RPMI7951 (cell line): ENCODE measurements at places on chromosomes 7 and 10.
A peak's percentile ranks its signal among the peaks of the same experiment; 100 is the strongest.

GRCh38 chr7:5248201-5248885 lies 34.4 kb upstream of the SLC29A4 start:
- no peak for DNase-seq

GRCh38 chr7:155987681-155988235 lies 175.5 kb upstream of the SHH start:
- no peak for DNase-seq

DNA sequence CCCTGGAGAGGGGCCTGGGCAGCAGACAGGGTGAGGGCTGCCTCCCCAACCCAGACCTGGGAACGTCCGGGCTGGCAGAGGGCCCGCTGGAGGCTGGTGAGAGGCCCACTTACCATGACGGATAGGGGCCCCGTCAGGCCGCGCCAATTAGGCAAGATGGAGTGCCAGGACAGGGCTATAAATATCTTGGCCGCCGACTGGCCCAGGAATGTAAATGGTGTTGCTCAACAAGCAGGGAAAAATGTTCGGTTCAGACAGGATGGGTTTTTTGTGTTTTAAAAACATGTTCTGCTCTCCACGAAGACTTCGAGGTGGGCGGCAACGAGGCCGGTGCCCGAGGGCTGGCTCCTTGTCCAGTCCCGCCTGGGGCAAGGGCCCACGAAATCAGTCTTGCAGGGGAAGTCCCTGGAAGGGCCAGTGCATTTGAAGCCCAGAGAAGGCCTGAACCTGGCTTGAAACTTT lies 35.8 kb upstream of the ELN start:
- peak; percentile 89 for DNase-seq

DNA sequence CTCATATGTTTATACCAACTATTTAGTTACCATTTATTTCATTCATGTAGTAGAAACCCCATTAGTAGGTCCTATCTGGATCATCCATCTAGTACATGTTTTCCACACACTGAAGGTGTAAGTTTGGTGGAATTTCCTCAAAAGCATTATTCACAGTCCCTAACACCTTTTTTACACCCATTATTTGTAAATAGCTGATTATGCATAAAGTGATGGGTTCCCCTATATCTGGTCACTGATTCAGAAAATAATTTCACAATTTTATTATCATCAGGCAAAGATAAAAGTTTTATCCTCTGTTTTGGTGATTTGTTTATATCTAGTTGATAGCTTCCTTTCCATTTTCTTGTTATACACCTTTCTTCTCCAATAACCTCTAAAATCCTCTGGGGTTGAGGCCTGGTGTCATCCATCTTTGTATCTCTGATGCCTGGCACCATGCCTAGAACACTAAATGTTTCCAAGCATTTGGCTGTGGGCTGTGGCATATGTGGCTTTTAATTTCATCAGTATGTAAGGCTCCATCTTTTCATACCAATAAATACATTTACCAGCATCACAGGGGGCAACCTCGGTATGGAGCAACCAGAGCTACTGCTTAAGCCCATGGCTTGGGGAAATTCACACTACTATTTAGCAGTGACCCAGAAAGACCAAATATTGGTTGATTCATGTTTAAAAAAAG lies 1089.5 kb upstream of the LRRN3 start:
- DNase-seq = no peak

GRCh38 chr7:29254591-29254990 lies 60.0 kb downstream of the CHN2 start:
- DNase-seq = no peak

GRCh38 chr10:70378122-70378521 lies 4.3 kb downstream of the LRRC20 start:
- peak; percentile 77 for DNase-seq

DNA sequence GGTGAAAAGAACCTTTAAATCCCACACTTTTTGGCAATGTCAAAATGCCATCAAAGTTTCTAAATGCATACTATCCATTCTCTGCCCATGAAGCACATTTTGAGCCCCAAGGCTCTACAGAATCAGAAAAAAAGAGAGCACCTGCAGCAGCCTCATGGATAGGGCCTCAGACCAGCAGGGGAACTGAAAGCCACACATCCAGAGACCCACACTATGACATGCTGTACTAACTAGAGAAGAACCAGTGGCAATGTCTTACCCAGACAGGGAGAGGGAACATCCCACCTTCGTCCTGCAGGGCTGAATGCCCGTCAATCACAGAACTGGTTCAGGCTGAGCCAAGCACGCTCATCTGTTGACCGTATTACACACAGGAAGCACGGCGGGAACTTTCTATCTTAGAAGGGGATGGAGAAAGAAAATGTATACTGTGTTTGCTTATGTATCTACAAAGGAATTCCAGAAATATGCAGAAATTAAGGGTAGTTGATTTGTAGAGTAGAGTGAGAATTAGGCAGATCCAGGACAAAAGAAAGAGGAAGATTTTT lies 237.2 kb downstream of the GLI3 start:
- DNase-seq = no peak

DNA sequence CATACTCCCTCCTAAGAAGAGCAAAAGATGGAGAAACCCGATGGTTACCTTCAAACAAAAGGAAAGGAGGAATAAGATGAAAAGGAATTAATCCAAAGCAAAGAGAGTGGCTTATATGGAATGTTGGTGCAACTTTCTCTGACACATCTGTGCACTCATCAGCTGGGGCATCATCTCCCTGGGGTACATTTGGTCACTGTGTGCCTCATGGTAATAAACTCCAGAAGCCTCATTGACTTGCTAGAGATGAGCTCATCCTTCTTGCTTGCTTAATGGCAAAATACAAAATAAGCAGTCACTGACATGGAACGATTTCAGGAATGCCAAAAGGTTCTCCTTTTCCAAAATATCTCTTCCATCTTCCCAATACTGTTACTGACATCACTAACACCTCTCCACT lies 22.5 kb downstream of the CAV1 start:
- DNase-seq = peak; percentile 79

DNA sequence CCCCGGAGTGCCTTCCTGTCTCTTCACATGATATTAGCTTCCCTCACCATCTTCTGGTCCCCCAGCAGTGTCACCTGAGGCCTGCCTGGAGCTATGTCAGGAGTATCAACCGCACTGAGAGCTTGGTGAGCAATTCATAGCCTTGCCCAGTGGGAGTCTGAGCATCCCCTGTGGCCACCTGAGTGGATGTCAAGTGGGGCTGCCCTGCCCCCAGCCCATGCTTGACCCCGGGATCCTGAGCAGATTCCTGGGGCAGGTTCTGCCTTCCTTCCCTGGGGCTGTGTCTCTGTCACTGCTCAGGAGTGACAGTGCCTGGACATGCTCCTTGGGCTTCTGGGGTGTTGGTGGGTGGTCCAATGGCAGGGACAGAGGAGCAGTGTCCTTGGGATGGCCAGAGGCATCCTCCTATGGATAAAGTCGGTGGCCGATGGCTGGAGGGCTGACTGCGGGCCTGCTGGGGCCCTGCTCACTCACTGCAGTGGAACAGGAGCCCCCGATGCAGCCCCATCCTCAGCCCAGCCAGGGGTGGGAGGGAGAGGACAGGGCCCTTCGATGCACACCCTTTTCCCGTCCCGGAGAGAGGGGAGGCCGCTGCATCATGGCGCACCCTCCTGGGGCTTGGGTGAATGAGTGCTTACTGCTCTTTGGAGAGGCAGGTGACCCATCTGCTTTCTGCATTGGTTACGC lies 95.7 kb downstream of the BMS1 start:
- no peak for DNase-seq

DNA sequence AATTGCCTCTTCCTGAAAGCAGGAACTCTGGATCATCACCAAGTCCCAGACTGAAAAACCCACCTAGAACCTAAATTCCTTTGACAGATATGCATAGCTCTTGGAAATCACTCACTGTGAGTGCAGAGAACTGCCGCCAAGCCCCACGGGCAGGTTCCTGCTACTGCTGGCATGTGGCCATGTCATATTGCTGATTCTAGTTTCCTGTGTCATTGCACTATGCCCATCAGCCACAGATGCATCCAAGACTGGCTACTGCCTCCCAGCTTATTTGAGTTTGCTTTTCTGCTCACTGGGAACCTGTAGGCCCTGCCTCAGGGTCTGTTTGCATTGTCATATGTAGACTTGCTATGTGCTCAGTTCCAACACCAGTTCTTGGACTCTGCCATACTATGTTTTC lies 786.0 kb downstream of the GRID1 start:
- DNase-seq = no peak

DNA sequence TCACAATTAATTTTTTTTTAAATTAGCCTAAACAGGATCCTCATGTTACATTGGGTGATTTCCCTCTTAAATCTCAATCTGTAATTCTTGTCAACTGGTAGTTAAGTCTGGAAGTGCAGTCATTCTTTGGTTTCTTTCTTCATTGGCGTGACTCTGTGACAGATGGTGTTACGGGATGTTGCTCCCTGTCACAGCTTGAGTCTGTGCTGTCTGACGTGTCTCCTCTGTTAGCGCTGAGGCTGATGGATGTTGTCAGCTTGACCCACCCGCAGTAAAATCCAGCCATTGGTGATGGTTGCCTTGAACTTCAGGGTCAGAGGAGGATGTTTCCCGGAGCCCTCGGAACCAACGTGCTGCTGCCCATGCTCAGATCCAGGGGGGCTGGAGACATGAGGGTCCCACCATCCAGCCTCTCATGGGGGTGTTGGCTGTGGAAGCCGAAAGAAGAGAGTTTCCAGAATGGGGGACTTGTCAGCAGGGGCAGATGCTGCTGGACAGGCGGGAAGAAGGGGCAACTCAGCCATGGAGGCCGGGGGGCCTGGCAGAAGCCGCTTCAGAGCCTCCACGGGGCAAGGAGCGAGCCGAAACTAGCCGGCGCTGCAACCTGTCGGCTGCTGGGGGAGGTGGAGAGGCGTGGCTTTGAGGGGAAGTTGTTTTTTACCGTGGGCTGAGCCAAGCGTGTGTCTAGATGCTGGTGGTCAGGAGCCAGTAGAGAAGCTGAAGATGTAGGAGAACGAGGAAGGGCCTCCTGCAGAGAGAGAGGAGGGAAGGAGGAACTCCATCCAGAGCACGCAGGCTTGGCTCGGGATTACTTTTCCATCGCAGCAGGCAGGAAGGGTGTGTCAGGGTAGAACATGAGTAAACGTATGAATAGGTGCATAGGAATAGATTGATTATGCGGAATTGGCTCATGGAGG lies 3.5 kb downstream of the SUN1 start:
- DNase-seq = no peak

DNA sequence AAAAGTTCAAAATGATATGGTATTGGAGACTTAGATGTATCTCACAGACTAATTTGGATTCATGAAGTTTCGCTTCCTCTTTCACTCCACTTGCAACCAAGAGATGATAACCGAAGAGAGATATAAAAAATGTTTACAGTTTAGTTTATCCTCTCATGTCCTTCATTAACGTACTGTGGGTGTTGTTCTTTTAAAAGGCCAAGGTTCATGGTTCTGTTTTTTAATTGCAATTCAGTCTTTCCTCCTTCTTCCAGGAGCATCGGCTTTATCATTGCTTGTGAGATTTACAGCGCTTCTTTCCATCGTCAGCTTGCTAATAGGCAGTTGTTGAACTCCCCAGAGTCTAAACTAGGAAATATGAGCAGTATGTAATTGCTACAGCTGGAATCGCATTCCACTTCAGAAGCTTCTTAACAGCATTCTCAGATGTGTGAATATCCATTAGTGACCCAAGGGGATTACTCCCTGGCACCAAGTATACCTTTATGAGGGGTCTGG lies 75.9 kb upstream of the HGF start:
- DNase-seq = no peak

GRCh38 chr10:119669975-119670640 lies 18.9 kb downstream of the BAG3 start:
- DNase-seq = no peak

DNA sequence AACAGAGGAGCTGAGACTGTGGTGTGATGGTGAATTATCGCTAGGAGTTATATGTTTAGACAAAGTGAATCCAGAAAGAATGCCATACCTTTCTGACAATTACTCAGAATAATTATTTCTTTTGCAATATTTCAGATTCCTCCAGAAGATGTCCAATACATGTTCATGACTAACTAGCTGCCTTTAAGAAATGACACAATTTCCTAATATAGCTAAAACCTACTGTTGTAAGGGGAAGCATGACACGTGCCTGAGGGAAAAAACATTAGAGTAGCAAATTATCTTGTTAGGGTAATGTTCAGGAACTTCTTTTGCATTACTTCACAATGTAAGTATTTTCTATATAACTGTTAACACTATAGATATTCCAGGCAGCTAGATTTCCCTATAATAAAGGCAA lies 150.3 kb downstream of the COL28A1 start:
- DNase-seq = no peak

- DNase-seq = no peak
These were observed 57.9 kb upstream of the SYPL1 start for GRCh38 chr7:106169821-106170610.

GRCh38 chr10:13671904-13672303 lies 85.1 kb downstream of the PRPF18 start:
- no peak for DNase-seq

DNA sequence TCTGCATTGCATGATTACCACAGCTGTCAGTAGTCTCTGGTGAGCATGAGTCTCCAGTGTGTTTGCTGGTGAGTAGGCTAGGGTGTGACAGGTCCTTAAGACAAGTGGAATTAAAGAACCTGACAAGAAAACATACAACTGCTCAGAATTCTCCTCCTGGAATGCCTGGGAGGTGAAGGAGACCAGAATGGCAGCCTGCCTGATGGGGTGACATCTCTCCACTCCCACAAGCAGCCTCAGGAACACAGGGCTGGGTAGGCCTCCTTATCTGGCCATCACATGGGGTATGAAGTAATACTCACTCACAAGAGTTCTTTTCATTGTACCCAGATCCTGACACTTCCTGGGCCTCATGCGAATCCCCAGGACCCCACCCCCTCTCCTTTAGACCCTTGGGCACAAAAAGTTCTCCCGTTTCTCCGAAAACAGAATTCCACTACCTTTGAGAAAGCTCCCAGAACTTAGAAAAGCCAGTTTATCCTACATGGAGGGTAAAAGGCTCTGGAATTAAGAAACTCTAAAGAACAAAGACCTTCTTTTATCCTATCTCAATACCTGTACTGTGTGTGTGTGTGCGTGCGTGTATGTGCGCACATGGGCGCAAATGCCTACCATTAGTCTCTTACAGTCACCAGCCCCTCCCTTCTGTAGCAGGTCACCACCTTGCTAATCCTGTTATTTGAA lies 33.4 kb upstream of the C1GALT1 start:
- no peak for DNase-seq

GRCh38 chr7:80847027-80847426 lies 71.8 kb downstream of the SEMA3C start:
- DNase-seq = peak; percentile 57
